Activated CD8-positive, alpha-beta T cell treated with anti-CD3 and anti-CD28 coated beads, Interleukin-2, amount 10 ng/mL, durations not matched to agents 7 days and 5 days (primary cell): ENCODE measurements at places on chromosomes 3 and 15. TPM values are rescaled to one million over a fixed set of nuclear protein-coding genes. Genes with fewer than 3 reads are reported as not detected.

Gene ANKRD63
- total RNA-seq, result 0.37 TPM

Gene GABRB3
- total RNA-seq, result 0.11 TPM

Gene TUSC7
- total RNA-seq, result not detected

Gene CPEB1
- 0.18 TPM for total RNA-seq

Gene GOLGA8G
- not detected for total RNA-seq

Gene DAG1
- total RNA-seq, result 19.7 TPM

Gene VPS39
- 61.0 TPM for total RNA-seq

Gene CD96
- total RNA-seq, result 293 TPM

Gene FILIP1L
- total RNA-seq, result 1.7 TPM

Gene TNFAIP8L3
- not detected for total RNA-seq
